HuH-7.5 (cell line): ENCODE measurements at places on chromosomes 1 and 21.

GRCh38 chr1:157734321-157734720 lies 33.8 kb upstream of the FCRL3 start:
- no peak for DNase-seq

DNA sequence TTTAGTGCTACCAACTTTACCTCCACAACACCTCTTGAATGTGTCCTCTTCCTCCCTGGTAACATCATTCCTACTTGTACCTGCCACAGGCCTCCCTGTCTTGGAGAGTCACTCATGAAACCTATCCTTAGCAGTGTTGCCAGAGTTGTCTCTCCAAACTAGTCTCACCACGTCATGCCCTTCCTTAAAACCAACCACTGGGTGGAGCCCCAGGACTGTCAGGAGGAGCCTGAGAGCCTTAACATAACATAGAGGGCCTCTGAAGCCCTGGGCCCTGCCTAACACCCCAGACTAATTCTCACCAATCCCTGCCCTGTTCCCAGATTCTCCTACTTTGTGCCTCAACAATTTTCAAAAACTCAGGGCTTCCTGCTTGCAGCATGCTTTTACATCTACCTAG lies 65.3 kb downstream of the ZNF697 start:
- DNase-seq, result peak; percentile 6

DNA sequence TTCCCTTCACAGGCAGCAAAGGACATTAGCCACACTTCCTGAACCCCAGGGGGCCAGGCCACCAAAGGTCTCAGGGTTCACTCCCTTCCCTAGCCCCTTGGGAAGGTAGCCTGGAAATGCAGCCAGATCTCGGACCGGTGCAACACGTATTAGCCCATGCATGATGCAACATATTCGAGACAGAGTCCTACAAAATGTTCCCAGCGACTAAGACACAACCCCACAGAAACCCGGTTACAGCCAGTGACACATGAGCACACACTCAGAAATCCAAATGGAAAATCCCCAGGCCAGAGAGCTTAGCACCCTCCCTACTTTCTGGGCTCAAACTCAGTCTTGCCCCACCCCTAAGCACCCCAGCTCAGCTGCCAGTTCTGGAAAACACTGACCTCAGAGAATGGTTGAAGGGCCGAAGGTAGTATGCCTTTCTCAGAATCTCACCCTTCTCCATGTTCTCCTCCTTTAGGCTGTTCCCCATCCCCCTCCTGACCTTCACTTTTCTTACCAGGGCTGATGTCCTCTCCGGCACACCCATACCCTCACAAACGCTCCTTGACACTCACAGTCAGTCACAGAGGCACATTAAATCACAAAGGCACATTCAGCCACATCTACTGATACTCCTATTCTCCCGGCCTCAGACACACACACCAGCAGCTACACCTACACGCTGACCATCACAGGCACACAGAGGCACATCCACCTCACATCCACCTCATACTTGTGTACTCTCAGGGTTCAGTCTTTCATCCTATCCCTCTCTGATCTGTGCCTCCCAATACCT lies at the start of gene TSPAN1:
Gene TSPAN1 (plus strand): TSS at position 640 of the 784 bp plus-strand sequence. CDS start 6,021 bp downstream, outside the sequence.
- no peak for DNase-seq

GRCh38 chr1:234608911-234609690 lies 877 bp downstream of the IRF2BP2 start:
- DNase-seq, result peak; percentile 56

- no peak for DNase-seq
Measured at GRCh38 chr1:97780884-97781283, 139.9 kb downstream of the DPYD start.

GRCh38 chr1:27556781-27557595 lies 47.0 kb downstream of the AHDC1 start:
- DNase-seq, result peak; percentile 93

DNA sequence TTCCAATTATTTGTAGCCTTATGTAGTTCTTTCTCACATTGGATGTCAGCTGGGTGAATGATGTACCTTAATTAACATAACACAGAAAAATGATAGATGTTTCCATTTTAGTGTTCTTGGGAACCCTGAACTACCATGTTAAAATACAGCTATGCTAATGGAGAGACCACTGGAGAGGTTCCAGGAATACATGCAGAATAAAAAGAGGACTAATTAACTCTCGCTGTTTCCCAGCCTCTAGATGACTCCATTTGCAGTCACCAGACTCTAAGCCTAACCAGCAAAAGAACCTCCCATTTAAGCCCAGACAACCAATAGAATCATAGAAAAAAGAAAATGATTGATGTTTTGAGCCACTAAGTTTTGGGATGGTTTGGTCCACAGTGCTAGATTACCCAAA lies 36.2 kb downstream of the CLCA4 start:
- DNase-seq, result no peak

GRCh38 chr1:166950156-166950555 lies 25.2 kb downstream of the ILDR2 start:
- no peak for DNase-seq

- DNase-seq, result no peak
Measured at GRCh38 chr1:5067246-5067645, 412.8 kb downstream of the AJAP1 start.

GRCh38 chr1:9197186-9198099 lies 37.1 kb upstream of the H6PD start:
- DNase-seq, result no peak

DNA sequence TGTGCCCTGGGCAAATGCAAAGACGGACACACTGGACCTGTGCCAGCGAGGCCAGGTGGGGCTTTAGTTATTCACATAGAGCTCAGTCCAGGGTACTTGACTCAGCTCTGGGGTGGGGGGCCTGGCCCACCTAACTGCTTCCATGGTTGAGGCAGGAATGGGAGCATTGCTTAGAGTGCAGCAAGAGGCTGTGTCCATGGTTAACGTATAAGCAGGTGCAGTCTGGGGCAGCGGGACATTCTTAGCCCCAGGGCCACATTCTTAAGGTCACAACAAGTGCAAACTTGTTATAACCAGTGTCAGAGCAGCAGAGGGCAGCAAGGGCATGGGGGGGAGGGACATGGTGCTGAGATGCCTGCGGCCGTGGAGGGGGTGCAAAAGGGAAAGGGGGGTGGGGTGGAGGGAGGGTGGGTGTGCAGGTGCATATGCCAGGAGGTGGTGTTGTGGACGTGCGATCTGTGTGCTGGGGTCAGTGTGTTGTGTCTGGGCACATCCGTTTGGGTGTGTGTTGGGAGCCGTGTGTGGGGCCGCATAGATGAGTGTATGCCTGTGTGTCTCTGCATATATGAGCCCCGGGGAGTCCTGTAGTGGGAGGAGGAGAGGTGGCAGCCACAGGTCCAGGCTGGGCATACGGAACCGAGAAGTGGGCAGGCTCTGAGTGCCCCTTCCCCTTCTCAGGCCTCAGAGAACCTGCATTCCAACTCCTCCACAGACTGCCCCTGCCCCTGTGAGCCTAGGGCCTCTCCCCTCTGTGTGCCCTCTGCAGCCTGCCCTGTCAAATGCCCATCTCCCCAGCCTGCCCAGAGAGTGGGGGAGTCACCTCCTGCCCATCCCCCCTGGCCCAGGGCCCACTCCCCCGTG lies 8.4 kb downstream of the KCNJ10 start:
- no peak for DNase-seq

DNA sequence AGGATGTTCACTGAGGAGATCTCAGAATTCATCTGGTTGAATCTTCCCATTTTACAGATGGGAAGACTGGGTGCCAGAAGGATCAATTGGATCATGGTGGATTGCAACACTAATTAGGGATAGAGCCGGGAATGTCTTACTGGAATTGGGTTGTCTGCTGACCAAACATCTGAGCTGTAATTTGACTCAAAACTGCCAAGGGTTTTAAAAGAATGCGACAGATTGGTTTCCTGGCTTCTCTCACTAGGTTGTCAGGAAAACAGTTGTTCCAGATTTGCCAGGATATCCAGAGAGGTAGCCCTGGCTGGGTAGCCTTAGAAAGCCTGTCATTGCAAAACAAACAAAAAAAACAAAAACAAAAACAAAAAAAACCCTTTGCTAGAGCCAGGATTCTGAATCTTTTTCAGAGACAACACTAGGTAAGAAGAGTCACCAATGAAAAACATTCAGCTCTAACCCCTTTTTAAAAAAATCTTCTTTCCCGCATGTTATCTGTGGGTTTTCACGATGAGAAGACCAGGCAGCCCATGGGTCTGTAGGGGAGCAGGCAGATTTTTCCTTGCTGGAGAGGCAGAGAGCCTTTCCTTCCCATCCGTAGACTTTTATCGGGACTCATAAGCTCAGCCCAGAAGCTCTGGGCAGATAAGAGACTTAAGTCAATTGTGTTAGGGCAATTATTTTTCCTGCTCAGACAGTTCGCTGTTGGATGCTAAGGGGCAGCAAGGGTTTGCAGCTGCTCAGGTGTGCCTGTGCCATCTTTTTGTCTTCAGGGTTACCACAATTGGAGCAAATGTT lies 418.9 kb downstream of the PRDM2 start:
- no peak for DNase-seq

DNA sequence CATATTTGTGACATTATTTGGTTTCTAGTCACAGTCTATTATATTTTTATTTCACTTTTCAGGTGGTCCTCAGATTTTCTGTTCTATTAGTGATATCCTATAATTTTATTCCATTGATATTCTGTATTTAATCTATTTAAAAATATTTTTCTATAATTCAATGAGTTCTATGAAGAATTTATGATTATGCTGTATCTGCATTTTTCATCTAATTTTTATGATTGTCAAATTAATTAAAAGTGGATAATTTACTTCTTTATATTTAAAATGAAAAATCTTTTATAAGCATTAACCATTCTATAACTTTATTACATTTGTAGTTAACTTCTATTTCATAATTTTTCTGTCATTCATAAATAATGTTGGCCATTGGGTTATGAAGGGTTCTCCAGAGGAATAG lies 387.4 kb upstream of the LRRC7 start:
- no peak for DNase-seq

DNA sequence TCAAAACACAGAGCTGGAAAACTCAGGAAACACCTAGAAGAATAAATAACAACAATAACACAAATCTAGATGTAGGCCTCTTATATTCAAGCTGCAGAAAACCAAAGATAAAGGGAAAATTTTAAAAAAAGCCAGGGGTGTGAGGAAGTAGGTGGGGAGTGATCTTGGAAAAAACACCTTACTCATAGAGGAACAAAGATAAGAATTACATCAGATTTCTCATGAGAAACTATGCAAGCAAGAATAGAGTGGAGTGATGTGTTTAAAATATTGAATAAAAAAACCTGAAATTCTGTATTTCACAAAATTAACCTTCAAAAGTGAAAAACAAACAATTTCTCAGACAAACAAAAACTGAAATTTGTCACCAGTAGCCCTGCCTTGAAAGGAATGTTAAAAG lies 265.5 kb upstream of the RGS18 start:
- no peak for DNase-seq

DNA sequence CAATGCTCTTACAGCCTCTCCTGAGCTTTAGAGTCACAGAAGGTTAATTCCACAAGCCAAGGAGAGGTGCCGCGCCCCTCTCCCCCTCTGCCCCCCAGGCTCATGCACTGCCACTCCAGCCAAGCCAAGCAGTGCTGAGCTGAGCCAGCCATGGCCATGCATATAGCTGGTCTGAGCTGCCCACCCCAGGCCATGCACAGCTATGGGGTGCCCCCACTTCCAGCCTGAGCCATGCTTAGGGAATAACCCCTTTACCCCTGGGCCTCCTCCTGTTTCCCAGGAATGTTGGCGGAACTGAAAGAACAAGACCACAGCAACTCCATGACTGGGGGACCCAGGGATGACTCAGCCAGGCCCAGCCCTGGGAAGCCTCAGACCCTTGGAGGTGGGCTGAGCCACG lies 34.0 kb upstream of the MAGOH start:
- DNase-seq, result no peak

GRCh38 chr1:234933475-234933874 lies 195.2 kb downstream of the TOMM20 start:
- no peak for DNase-seq

DNA sequence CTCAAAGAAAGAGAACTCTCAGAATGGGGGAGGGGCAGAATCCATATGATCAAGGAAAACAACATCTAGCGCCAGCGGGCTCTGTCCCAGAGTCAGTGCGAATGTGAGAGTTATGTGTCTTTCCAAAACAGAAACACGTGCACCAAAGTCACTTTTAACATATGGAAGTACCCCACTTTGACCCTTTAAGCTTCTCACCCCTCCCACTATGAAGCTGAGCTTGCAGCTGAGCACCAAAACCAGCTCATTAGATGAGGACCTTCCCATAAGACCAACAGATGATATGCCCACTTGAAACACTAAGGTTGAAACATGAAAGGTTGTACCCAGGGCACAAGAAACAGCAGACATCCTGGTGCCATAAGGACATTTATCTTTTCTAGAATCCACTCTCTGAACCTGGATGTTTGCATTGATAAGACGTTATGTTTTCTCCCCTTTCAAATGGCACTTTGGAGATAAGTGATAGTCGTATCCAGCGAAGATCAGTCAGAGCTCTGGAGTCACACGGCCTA lies 171.0 kb downstream of the TGFBR3 start:
- no peak for DNase-seq

DNA sequence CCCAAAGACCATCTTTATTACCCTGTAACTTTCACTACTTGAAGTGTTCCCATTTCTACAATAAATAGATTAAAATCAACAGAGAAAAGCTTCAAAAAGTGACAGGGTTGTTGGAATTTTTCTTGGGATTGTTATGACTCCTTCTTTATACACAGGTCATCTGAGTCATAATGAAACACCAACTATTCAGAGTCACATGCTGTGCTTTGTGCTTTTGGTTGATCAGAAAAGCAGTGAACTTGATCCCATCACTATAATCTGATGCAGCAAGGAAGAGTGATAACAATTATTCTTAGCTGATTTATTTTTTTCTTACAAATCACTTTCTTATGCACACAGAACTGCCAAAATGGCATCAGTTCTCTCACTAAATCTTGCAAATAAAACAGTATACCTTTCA lies 422.9 kb downstream of the PTBP2 start:
- DNase-seq, result no peak

DNA sequence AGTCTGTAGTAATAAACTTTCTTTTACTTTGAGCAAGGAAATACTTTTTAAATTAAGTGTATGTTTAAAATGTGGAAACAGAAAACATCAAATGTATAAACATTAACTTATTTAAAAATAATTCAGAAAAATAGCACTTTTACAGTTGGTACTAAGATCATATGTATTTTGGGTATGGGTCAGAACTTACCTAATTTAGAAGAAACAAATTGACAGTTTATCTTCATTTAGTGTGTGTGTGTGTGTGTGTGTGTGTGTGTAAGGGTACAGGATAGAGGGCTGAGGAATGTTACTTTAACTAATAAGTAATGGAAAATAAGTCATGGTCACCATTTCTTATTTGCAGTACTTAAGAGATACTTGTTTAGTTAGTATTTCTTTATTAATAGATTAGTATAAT lies 3.3 kb downstream of the MAN1A2 start:
- DNase-seq, result no peak

- DNase-seq, result no peak
Measured at GRCh38 chr1:225824533-225824941, 14.6 kb downstream of the EPHX1 start.

GRCh38 chr1:246291127-246291526 lies 216.0 kb downstream of the SMYD3 start:
- no peak for DNase-seq

- DNase-seq, result no peak
Measured at GRCh38 chr1:166350490-166350889, 183.7 kb upstream of the FAM78B start.

GRCh38 chr1:215018555-215018954 lies 64.0 kb upstream of the KCNK2 start:
- DNase-seq, result no peak
